Stimulated activated CD4-positive, alpha-beta T cell treated with anti-CD3 and anti-CD28 coated beads, Interleukin-1b, Interleukin-23, amount 100 ng/mL, for 1 hour (primary cell): ENCODE measurements at places on chromosomes 4 and X.

- DNase-seq, result no peak
Measured at GRCh38 chr4:90943311-90943710, 816.1 kb downstream of the CCSER1 start.

- DNase-seq, result no peak
Measured at GRCh38 chrX:119095936-119096335, 23.1 kb downstream of the CT47C1 start.

DNA sequence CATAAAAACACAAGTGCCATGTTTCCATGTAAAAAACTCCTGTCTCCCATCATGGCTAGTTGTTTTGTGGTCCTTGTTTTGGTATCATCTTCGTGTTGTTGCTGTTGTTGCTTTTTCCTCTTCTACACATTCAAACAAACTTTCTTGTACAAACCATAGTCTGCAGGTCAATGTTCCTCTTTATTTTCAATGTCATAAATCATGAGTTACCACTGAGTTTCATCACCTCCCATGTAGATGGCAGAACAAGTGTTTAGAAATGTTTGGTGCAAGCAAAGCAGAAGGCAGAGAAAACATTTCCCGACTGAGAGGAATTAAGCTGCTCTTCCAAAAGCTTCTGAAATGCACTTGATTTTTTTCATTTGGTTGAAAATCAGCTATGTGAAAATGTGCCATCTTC is 166.0 kb downstream of the ANTXR2 start:
- DNase-seq, result no peak

DNA sequence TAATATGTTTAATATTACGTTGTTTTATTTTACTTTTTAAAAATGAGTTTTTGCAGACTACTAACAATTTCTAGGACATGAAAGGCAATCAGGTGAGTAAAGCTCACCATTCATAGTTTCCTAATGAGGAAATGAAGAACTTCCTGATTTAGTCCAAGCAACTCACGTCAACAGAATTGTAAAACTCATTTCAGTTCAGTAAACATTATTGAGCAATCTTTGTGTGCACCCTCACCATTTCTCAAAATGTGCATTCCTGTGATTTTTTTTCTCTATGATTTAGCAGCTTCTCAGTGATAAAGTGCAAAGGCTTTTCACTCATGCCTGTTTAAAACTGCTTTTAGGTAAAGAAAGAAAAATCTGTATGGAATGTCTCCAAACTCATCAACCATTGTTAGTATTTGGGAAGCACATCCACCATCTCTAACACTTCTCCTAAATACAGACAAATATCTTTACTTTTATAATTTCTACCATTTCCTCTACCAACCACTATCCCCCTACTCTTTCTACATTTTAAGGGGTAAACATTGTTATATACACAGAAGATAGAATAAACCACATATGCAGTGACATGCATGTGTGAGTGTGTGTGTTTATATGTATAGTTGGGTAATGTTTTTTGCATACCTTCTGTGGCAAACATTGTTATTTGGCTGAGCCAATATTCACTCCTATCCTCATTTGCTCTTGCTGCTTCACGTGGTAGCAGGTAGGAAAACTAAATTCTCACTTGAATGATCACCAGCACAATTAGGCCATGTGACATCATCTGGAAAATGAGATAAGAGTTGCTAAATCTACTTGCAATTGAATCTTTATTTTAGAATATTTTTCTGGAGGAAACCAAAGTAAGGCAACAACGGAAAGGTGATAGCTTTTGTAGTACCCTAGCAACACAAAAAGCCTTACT is 54.7 kb upstream of the PRDM8 start:
- no peak for DNase-seq

DNA sequence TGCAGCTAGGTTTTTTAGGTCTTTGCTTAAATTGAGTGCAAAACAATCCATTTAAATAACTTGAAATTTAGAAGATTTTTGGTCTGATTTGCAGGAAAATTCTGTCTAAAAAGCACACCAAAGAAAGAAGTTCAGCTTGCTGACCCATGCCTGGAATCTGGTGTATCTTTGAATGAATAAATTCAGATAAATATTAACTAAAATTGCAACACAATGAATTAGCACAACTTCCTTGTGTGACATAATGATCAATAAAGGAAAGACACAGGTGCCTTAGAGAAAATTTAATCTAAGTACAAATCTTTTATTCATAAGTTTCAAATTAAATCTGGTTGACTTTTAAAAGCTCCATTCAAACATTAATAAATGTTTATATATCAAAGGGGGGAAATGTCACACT is 791.5 kb upstream of the LCORL start:
- no peak for DNase-seq

- no peak for DNase-seq
Measured at GRCh38 chr4:106116025-106116424, 200.0 kb downstream of the TBCK start.

DNA sequence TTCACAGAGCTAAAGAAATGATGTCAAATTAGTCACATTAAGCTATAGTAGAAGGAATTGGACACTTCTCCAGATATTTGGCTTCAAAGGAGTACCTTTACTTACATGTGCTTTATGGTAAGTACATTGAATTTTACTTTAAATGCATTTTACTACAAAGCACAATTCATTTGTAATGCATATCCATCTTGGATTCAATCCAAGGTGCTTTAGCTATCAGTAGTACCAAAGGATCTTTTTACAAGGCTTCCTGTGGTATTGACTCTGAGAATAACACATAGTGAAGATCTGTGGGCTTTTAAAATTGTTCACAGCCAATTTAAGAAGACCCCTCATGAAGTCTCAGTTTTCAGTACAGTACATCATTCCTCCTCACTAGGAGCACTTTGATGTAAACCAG is 13.2 kb downstream of the THAP6 start:
- DNase-seq, result no peak

- no peak for DNase-seq
Measured at GRCh38 chr4:52982255-52982945, 120.3 kb downstream of the RASL11B start.

DNA sequence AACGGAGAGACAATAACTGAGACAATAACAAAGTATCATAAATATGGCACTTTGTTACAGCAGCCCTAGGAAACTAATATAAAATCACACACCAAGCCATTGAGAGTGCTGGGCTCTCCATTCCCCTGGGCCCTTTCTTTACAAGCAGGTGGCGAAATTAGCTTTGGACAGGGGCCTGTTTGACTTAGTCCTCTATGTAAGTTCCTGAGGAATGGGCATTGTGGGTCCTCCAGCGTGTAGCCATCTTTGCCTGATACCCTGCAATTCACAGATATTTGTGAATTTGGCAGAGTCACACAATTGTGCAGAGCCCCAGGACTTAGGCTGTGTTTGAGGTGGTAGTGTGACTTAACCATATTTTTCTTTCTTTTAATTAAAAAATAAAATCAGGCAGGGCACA is 67.6 kb downstream of the BCOR start:
- DNase-seq, result no peak

DNA sequence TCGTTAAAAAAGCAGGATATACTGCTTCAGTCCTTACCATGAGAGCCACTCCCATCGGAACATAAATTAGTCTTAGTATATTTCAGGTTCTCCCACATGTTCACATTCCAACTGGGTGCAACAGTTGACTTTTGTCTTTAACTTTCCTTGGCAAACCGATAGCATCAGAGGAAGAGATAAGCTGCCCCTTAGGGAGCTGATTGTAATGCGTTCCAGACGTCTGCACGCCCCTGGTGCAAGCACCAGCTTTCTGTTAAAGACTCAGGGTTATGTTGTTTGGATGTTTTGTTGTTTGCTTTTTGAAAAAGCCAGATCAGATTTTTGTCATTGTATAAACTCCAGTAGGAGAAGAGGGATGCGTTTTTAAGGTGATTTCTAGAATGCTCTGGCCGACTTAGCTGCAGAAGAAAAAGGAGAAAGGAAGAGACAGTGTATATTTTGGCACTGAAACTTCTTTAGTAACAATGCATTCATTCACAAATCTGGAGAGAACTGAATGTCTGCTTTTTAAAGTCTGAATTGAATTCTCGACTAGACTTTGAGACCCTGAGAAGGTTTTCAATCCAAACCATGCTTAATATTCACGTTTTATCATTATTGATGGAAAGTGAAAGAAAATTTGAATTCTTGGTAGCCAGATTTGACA is 160.9 kb downstream of the CBR4 start:
- no peak for DNase-seq

DNA sequence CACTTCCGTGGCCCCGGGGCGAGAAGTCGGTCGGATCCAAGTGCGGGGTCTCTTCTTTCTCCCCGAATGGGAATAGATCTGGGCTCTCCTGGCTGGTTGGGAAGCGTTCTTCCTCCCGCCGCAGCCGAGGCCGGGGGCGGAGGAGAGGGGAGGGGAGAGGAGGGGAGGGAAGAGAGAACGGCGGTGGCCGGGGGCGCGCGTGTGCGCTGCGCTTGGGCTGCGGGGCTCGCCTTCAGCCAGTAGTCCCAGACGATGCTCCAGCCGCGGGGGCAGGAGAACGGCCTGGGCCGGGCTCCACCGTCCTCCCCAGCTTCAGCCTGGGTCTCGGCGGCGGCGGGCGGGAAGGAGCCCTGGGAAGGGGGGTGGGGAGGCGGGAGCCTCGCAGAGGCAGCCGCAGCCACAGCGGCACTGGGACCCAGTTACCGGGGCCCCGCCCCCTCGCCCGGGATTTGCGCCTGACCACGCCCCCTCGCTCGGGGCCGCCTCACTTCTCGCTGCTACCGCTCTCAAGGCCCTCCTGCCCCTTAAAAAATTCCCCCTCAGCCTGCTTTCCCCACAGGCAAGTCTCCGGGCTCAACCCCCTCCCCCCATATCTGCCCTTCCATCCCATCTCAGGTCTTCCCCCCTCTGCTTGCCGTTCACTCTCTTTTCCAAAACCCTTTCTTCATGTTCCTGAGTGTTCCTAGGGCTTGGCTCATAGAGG is at the start of gene FGD1:
FGD1 (minus strand) TSS at position 421 of the 703 bp plus-strand sequence. CDS start 802 bp downstream, outside the sequence.
- peak; percentile 34 for DNase-seq

DNA sequence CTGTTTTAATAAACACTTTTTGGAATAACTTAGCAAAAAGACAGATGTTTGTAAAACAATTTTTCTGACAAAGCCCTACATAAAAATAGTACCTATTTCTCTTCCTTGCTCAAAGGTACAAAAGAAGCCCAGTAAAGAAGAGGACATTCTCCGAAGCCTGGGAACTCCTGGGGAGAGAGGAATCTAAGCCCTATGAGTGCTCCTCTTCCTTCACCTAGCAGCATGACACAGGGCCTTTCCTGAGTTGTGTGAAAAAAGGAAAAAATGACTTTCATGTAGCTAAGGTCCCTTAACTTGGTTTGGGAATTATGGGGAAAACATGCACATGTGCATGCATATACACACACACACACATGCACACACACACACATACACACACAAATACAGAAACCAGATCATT is 586.9 kb downstream of the TMA16 start:
- DNase-seq, result no peak

DNA sequence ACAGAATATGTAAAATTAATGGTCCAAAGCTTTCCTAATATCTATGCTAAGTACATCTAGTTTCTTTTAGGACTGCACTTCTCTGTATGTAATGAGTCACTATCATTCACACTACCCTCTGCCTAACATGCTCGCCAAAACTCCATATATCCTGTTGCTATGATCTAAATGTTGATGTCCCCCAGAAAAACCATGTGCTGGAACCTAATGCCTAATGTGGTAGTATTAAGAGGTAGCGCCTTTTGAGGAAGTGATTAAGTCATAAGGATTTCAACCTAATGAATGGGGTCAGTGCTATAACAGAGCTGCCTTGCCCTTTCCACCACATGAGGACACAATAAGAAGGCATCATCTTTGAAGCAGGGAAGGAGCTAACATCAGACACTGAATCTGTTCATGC is 34.9 kb upstream of the NFKB1 start:
- no peak for DNase-seq

DNA sequence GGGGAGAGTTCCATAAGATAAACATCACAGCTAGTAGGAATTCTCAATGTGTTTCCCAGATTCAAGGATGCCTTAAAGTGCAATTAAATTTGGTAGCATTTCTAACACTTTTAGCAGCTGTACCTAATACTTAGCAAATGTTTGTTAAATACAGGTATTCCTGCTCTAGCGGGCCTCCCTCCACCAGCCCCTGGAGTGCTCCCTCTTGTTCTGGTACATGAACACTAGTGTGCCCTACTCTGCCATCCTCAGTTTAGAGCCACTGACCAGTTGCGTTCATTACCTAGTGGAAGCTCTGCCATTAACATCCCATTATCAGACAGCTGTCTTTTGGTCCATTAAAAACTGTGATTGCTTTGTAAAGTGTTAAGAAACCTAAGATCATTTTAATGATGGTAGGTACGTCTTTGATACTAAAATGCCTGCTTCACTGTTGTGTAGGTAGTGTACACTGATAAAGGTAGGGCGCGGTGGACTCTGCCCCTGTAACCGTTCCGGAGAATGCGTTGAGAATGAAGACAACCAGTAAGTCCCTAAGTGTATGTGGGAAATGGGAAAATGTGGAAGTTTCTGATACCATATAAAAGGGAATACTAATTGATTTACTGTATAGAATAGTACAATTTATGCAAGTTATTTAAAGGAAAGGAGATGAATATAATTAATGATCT is 21.7 kb downstream of the KIAA0232 start:
- no peak for DNase-seq

GRCh38 chr4:104973708-104974107 is 173.0 kb upstream of the TET2 start:
- DNase-seq, result no peak

GRCh38 chrX:45622042-45622423 is 421.4 kb upstream of the DIPK2B start:
- DNase-seq, result no peak

GRCh38 chrX:25523574-25524540 is 508.1 kb upstream of the ARX start:
- no peak for DNase-seq
